ENCODE measurements at places on chromosomes 1 and 21. TPM values are rescaled to one million over a fixed set of nuclear protein-coding genes. Genes with fewer than 3 reads are reported as not detected.

DNA sequence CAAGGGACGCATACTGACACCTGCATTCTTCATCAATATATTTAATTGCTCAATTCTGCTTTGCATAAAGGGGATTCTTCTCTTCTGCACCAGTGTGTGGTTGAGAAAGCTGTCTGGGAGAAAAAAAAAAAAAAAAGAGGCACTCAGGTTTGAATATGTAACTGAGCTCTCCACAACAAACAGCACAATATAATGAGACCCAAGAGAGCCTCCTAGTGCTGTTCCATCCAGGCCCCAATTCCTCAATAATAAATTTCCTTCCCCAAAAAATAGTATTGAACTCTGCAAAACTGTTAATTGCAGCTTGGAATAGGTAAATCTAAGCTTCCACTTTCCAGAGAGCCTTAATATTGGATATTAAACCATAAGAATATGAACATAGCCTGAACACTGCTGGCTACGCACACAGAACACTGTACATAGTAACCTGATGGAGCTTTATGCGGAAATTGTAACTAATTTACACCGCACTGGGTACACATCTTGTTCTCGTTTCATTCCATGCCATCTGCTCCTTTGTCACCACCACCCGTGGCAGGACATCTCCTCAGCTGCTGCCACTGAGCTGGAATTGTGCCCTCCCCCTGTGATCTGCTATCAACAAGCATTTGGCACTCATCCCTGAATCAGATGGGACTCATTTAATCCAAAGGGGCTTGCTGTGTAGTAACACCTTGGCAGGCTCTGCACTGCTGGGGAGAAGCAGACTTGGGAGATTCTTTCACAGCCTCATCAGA, 272.0 kb downstream of the HHIPL2 start:
- DNase-seq, result no peak

DNA sequence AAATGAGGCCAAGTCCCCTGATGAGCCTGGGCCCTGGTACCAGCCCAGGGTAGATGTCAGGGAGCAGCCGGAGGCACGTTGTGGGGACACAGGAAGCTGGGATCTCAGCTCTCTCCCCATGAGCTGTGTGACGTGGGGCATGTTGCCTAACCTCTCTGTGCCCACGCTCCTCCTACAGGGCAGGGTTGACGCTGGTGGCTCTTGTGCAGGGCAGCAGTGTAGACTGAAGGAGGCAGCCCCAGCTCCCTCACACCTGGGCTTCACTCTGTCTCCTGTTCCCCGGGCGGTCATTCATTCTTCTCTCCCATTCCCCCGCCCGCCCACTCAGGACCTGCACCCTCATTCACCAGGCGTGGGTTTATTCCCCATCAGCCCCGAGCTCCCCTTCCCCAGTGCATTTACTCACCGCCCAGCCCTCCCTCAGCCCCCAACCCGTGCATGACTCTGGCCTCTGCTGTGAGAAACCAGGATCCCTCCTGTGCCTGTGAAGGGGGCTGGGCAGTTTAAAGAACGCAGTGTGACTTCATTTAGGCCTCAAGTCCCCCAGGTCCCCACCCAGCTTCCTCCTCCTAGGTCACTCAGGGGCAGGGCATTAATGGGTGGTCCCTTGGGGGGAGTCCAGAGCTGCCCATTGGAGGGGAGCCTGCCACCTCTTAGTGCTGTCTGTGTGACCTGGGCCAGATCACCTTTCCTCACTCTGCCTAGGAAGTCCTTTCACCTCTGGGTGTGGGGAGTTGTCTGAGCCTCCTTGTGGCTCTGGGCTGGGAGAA, 285.7 kb downstream of the PTPRU start:
- no peak for DNase-seq

The SAMD11 gene
- total RNA-seq, result not detected

GRCh38 chr1:86503406-86504136, 34.8 kb downstream of the CLCA1 start:
- DNase-seq, result no peak

DNA sequence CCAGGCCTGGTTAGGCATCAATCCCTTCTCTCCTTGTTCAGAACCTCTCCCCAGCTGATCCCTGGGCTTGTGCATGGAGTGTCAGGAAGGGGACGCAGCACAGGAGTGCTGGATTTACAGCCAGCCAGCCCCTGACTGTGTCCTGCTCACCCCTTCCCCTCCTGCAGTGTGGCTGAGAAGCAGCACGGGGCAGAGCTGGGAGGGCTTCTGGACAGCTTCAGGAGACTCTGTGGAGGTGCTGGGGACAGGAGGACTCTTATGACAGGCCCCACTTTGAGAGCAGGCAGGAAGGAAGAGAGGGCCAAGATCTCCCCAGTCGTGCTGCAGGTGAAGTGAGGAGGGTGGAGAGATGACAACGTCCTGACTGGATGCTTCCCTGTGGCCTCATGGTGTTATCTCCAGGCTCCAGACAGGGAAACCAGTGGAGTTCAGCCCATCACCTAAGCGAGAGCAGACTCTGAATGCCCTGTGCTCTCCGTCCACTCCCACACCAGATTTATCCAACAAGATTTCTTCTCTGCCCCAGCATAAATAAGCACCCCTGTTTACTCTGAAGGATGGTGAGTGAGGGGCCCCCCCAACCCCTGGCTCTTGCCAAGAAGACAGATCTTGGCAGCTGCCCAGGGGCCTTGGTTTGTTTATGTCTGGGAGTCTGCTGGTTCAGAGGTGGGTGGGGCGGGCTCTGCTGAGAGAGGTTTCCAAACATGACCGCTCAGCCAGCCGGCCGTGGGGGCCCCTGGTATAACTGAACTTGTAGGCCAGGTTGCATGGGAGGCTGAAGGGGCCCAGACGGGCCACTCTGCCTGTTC, 21.3 kb downstream of the TMCC2 start:
- no peak for DNase-seq

- no peak for DNase-seq
These were observed 383.1 kb upstream of the ESRRG start for GRCh38 chr1:217106231-217106901.

The OR2T35 gene
- total RNA-seq, result not detected

DNA sequence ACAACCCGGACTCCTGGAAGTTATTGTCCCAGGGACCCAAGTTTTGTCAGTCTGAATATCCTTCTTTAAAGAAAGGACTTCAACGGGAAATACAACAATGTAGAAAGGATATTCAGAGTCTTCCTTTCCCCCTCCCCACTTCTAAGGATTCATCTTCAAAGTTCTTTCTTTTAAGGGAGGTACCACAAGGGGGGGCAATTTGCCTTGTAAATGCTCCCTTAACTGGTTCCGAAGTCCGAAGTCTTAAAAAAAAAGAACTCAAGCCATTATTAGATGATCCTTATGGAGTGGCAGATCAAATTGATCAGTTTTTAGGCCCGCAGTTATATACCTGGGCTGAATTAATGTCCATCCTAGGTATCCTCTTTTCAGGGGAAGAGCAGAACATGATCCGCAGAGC, 47.0 kb downstream of the SERINC2 start:
- DNase-seq, result no peak

The IQGAP3 gene
- 0.08 TPM for total RNA-seq

DNA sequence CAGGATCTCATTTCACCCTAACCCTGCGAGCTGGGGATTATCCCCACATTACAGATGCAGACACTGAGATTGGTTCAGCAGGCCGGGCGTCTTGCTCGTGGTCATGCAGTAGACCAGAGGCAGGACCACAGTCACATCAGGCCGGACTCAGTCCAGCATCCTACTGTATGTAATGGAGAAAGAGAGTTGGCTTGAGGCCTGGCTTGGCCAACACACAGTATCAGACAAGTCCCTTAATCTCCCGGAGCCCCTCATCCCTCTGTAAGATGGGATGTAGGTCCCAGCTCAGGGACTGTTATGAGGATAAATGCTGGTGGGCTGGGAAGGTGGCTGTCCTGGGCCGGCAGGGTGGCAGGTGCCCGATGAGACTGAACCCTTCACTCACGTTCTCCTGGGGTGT, 66.1 kb upstream of the ACTL8 start:
- no peak for DNase-seq

GRCh38 chr1:41343790-41344699, 17.2 kb upstream of the FOXO6 start:
- peak; percentile 14 for DNase-seq

The HTR1D gene
- total RNA-seq, result not detected

The TMPRSS3 gene
- 0.25 TPM for total RNA-seq

- DNase-seq, result no peak
These were observed 71.9 kb downstream of the CD34 start for GRCh38 chr1:207839083-207839413.

DNA sequence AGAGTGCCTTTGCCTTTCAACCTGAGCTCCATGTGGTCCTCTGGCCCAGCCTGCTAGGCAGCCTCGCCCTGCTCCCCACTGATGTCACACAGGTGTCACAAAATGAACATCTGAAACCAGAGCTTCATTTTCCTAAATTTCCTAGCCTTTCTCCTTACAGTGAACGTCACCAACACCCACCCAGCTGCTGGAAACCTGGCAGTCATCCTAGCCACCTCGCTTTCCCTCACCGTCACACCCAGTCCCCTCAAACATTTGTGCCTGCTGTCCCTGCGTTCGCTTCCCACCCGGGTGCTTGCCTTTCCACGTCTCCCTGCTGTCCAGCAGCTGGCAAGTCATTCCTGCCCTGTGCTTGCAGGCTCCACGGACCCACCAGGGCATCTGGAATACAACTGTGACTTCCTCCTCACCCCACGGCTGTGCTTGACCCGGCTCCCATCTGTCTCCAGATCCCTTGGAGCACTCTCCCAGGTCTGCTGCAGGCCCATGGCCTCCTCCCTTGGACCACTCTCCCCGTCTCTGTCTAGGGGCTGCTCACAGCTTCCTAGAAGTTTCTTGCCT, 23.5 kb downstream of the ADARB1 start:
- no peak for DNase-seq

DNA sequence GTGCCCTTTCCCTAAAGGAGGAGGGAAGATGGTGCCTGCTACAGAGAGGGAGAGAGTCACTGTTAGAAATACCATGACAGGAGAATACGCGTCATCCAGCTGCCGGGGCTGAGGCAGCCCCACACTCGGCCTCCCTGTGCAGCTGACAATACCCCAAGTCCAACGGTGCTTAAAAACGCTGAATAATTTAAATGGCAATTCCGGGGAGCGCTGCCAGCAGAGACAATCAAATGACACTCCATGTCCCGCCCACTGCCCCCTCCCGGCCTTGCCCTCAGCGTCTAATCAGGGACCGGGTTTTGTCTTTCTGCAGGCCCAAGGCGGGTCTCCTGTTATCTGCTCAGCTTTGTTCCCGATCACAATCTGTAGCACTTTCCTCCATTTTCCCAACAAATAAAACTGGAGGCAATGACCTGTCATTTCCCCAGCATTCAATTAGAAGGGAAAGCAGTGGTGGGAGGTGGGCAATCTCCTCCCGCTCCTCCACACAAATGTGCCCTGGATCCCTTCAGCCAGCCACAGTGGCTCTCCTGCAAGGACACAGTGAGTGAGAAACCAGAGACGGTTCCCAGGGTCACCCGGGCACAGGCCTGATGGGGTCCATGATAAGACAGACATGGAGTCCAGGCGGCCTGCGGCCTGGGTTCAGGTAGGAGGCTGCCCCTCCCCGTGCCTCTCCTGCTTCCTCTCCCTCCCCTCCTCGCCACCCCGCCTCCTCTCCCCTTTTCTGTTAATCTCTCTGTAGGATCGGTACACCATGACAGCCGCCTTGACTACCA, 42.7 kb upstream of the AJAP1 start:
- no peak for DNase-seq

- DNase-seq, result no peak
These were observed 106.6 kb downstream of the NPHP4 start for GRCh38 chr1:5885471-5886139.

The RGS13 gene
- total RNA-seq, result 0.45 TPM

DNA sequence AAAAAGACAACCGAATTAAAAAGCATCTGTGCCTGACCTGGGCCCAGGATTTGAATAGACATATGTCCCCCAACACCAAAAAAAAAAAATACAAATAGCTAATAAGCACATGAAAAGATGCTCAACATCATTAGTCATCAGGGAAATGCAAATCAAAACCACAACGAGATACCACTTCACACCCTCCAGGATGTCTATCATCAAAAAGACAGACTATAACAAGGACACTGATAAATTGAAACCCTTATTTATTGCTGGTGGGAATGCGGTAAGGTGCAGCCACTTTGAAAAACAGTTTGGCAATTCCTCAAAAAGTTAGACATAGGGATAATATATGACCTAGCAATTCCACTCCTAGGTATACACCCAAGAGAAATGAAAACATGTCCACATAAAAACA, 72.3 kb upstream of the CAMK1G start:
- DNase-seq, result no peak

GRCh38 chr1:200306944-200307754, 102.7 kb downstream of the ZNF281 start:
- no peak for DNase-seq

DNA sequence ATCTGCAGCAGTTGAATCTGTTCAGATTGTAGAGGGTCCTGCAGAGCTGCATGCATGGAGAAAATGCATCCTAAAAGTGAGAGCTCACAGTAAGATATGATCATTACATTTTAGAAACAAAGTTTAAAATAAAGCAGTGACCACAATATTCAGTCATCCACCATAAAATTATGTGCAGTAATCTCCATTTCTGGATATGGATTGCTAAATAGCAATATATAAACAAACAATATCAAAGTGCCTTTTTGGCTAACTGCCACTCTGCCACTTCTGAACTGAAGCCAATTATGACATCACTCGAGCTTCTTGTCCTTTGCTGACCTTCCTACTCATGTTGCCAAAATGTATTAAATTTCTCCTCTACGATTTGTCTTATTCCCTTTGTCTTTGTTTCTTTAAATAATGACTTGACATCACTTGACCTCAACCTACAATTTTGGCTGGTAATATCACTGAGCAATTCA, 262.0 kb upstream of the CXADR start:
- DNase-seq, result no peak

The BCL2L15 gene
- 0.88 TPM for total RNA-seq

- peak; percentile 38 for DNase-seq
These were observed 1.1 kb downstream of the MIA3 start for GRCh38 chr1:222618880-222619596.

DNA sequence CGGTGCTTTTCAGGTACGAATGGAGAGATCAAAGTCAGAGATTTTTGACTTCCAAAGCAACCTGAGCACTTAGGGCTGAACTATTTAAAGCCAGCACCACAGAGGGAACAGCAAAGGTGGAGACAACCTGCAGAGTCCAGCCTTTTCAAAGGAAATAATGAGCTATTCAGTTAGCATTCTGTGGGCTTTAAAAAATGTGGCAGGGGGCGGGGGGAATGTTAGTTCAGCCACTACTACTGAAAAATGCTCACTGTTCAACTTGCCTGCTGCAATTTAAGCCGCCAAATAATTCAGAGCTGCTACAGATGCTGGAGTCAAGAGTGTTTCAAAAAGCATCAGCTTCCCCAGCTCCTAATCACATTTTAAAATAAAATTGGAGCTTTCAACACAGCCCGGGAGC, 473.3 kb upstream of the PLXNA2 start:
- DNase-seq, result no peak

DNA sequence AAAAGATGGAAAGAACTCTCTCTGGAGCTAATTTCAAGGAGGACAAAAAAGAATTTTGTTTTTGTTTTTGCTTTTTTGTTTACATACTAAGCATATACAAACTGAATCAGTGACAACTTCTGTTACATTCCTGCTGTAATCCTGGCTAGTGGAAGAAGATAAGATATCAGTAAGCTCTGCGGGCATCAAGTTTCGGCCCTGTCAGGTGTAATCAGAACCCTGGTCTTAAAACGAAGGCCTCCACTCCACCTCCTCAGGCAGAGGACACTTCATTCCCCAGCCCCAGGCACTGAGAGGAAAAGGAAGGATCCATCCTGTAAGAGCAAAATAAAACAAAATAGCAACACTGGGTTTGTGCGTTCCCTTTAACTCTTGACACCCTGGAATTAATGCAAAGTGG, 88.9 kb upstream of the ARHGAP29 start:
- no peak for DNase-seq

The SIPA1L2 gene
- 2.3 TPM for total RNA-seq

All from natural killer cell (primary cell).